ENCODE measurements at places on chromosomes 2 and 18.

- DNase-seq: no peak
These were observed 55.3 kb downstream of the XDH start for GRCh38 chr2:31359229-31359628.

- DNase-seq: no peak
These were observed 38.7 kb downstream of the CCDC138 start for GRCh38 chr2:108825254-108825653.

GRCh38 chr2:195450552-195451113, 206.4 kb upstream of the SLC39A10 start:
- no peak for DNase-seq

DNA sequence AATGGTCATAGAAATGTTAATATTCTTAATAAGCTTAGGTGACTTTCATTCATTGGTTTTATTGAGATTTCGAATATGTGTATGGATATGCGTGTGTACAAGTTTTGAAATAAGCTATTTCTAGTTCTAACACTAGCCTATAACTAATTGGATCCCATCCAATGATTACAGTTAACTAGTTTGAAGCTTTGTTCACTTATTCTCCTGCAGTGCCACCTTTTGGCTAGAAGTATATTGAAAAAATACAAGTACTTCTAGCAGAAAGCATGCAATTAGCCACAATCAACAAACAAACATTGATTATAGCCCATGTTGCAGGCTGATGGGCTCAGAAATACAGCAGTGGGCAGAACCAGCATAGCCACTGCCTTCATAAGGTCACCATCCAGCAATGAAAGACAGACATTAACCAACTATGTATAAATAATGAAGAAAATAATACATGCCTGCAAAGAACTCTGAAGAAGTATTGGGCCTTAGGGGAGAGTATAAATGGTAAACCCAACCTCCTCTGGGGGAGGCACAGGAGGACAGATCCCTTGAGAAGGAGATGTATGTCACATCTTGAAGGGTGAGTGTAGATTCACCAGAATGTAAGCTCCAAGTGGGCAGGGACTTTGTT, 5.1 kb upstream of the PIEZO2 start:
- no peak for DNase-seq

- DNase-seq: no peak
These were observed 542 bp downstream of the PGAP1 start for GRCh38 chr2:196925768-196926561.

DNA sequence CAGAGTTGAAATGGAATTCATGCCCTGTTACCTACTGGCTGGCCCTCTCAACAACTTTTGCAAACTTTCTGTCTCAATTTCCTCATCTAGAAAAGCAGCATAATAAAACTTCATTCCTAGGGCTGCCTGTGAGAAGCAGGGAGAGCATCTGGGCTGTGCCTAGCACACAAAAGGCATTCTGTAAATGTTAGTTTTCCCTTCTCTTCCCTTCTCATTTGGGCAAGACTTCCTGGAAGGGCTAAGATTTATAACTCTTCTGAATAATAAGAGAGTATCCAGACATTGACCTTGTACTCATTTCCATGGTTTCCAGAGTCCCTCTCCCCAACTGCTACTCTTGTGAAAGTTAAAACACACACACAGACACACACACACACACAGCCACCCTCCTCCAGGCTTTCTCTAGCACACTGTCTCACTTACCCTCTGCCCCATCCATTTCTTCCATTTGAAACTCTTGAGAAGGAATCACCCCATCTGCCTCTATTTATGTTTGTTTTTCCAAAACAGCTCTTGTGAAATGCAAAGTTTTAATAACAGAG, 302.1 kb downstream of the SMAD2 start:
- no peak for DNase-seq

DNA sequence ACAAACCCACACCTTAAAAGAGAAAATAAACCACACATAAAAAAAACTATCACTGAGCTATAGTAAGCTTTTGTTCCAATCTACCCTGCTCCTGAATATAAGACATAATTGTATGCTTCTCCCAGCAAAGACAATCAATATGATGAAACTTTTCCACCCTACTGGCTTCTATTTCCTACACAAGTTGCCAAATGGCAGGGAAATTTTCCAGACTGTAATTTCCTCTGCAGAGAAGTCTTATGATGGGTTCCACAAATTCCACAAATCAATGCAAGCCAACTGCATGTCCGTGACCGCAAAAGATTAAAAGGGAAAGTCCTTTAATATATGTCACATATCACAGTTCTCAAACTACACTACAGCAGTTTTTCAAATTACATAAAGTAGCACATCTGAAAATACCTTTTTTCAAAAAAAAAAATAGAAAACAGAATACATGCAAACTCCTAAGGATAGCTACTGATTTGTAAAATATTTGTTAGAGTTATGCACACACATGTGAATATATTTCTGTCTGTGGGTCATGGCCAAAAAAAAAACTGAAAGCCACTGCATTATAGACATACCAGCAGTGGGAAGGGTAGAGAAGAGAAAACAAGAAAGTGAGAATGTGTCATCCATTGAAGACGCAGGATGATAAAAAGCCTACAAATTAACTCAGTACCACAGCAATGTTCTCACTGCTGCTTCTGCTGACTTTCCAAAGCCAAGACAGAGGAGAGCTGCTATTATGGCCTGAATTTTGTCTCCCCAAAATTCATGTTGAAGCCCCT, 61.4 kb downstream of the RPL31 start:
- no peak for DNase-seq
